Stimulated activated CD8-positive, alpha-beta memory T cell treated with anti-CD3 and anti-CD28 coated beads, Interleukin-4, amount 100 ng/mL, for 1 hour (primary cell): ENCODE measurements at places on chromosomes 2 and 18.

DNA sequence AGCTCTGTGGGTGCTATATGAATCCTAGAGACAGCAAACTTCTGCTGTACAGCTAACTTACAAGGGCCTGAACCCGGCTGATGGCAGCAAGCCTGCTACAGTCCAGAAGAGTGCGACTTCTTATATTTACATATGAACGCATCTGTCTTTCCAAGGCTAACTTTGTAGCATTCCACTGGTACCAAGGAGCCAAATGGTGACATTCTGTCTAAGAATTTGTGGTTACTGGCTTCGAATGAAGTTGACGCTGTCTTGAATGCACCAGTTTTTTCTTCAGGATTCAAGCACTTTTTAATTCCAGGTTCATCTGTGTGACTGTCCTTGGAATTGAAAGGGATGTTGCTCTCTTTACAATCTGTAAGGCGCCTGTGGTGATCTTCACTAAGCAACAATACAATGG, 42.4 kb downstream of the THUMPD2 start:
- DNase-seq: no peak

DNA sequence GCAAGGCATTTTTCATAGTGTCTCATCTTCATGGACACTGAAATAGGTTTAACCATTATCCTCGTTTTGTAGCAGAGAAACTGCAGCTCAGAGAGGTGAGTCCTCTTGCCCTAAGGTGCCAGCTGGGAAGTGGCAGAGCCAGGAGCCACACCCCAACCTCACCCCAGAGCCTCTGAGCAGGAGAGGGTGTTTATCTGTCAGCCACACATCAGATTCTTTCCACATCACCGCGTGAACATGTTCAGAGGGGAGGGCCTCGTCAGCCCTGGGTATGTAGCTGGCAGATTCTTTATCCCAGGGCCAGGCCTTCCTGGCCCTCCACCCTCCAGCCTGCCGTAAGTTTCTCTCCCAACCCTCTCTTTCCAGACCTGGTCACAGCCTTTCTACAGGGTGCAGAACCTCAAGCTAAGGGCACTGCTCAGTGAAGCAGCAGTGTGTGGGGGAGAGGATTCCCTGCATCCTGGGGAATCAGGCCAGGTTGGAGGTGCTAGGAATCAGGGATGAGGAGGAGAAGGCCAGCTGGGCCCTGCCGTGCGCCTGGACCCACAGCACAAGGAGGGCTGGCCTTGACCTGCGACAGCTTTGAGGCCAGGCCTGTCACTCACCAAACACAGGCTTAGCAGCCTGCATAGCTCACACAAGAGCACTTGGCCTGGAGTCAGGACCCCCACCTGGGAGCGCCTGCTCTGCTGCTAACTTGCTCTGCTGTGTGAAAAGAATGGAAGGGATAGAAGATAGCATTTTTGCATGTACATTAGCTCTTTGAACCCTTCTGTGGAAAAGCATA, 111.3 kb upstream of the MCFD2 start:
- DNase-seq: no peak

DNA sequence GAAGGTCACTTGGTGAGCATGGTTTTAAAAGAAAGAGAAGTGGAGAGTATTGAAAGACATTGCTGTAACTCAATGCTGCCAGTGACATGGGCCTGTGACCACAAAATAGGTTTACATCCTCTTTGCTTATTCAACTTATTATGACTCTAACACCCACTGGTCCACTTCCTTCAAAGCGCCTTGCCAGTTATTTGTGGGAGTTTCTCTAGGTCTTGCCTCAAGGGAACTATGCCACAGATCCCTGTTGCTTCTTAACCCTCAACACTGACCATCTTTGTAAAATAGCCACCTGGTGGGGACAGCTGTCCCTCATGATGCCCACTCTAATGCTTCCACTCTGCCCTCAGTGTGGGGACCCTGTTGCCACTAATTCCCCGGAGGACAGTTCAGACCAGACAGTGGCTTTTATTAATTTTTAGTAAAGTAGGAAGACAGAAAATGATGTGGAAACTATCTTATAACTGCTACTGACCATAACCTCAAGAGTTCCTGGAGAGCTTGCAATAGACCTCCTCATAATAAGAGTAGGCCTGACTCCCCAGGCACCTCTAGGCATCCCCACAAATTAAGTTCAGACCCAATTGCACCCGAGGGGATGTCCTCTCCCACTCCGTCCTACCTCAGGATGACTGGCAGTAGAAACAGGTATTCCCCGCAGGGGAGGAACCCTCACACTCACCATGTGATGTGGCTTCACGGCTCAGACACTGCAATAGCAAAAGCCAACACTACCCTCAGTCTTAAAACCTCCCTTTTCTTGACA, 31.3 kb upstream of the SLC25A52 start:
- no peak for DNase-seq

DNA sequence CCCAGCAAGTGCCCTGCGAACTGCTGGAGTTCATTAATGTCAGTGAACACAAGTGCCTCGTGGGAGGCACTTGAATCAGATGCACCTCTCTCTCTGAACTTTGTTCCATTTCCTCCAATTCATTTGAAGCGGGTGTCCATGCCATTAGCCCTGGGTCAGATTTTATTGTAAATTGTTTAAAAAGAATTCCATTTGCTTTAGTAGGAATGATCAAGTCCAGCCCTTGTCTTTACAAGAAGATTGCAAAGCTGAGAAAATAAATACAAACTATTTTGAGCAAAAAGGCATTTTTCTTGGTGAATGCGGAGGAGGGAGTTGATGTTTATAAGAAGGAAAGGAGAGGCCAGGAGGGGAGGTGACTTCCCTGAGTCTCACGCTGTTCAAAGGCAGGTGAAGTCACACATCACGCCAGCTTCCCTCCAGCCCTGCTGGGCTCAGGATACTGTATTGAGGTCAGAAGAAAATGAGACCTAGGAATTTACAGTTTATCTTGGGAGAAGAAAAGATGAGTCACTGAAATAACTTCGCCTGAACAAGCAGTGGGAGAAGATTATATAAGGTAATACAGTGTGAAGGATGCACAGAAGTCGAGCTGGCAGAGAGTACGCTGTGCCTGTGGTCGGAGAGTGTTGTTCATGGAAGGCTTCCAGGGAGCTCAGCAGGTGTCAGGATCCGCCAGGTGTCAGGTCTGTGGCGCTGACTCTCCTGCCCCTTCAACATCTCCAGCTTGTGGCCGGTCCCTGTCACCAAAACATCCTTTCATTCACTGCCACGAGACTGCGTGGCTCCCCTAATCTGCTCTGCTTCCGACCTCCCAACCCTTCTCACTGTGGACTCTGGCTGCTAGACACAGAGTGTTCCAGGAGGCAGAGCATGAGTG, 36.5 kb downstream of the EFR3B start:
- DNase-seq: no peak
